ENCODE measurements at places on chromosomes 4 and X. TPM values are rescaled to one million over a fixed set of nuclear protein-coding genes. Genes with fewer than 3 reads are reported as not detected.

Gene UGT2B11
- total RNA-seq = not detected

- H3K4me1 ChIP-seq = no peaks in the 10 kb centered on the region
- H3K4me3 ChIP-seq = peak overlapping the region; percentile 63
Observed at GRCh38 chr4:2891294-2891693, 47.6 kb downstream of the ADD1 start.

Gene ADGRA3
- total RNA-seq = 20.1 TPM

Gene VCX3B
- 0.23 TPM for total RNA-seq

GRCh38 chr4:187294861-187295260 is 571.2 kb upstream of the FAT1 start:
- H3K36me3 ChIP-seq = peaks cover 21% of the 10 kb centered on the region
- peaks cover 2% of the 10 kb centered on the region for H3K27me3 ChIP-seq
- no peak for DNase-seq
- H3K4me3 ChIP-seq = no peak overlapping the region

DNA sequence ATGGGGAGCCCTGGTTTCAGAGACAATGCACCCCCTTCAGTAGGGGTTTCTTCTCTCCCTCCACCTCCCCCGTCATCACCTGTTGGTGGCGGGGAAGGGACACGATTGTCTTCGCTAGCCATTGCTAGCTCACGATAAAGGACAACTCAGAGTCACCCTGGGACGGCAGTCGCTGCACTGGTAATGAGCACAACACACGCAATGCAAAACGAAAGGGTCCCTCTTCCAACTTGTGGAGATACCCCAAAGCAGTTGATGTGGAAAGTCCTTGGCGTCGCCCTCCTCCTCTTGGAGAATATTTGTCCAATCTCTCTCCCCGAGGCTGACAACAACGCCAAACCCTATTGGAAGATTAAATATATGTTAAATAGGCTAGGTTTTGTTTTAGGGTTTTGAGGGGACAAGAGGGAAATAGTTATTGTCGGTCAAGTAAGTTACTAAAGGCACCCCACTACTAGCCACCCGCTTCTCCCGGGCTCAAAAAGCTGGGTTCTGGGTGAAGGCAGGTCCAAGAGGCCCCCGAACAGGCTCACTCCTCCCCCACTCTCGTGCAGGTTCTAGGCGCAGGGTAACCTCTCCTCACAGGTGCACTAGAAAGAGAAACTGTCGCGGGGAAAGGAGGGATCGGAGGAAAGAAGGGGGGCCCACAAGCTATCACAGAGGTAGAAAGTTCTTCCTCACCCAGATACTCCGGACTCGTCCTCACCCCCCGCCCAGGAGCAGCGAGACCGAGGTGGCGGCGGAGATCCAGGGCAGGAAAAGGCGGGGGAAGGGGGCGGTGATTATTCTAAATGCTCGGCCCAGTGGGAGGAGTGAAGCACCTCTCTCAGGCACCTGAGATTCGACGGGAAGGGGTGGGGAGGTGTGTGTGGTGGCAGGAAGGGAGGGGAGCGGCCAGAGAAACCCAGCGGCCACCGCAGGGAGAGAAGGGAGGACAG is at the start of gene LRBA:
Gene LRBA, minus strand, starts transcription at position 764 of the 938 bp plus-strand sequence. Its CDS starts 642 bp downstream, at position 122.
- peak within 1 kb of the TSS; percentile 100 for H3K4me3 ChIP-seq
- no peaks in the 10 kb centered on the region for H3K36me3 ChIP-seq
- H3K27me3 ChIP-seq = peaks cover 3% of the 10 kb centered on the region
- H3K4me1 ChIP-seq = peaks cover 19% of the 10 kb centered on the region
- DNase-seq = peak; percentile 69

- H3K4me3 ChIP-seq = no peak overlapping the region
- no peak overlapping the region for H3K27ac ChIP-seq
- H3K36me3 ChIP-seq = no peaks in the 10 kb centered on the region
- H3K27me3 ChIP-seq = no peaks in the 10 kb centered on the region
- no peaks in the 10 kb centered on the region for H3K4me1 ChIP-seq
Observed at GRCh38 chrX:124680287-124680686, 333.9 kb downstream of the SH2D1A start.

Gene CCDC158
- total RNA-seq = not detected

DNA sequence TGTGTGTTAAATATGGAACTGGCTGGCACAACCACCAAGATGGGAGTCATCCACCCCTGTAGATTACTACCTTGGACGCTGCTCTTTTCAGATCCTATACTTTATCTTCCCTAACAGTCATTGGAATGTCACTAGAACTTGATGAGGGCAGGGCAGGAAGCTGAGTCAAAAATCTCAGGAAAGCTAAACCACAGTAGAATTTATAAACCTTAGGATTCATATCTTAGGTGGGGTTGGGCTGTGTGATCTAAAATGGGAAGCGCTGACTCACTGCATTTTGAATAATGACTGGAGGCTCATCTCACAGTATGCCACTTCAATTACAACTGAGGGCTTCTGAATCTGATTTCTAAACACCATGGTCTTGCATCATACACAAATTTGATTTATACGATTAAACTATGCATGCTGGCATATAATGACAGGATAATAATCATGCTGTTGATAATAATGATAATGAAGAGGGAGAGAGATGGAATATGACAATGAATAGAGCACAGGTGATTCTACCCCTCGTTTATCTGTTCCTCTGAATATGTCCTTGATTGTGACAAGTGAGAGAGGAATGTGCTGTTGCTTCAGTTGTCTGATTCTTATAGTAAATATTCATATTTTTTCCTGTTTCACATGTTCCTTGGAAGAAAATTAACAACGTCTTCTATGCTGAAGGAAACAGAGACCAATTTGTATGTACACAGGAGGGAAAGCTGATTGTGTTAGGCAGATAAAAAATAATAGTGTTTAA is 270.3 kb upstream of the HS3ST1 start:
- H3K4me3 ChIP-seq = no peak overlapping the region
- H3K27me3 ChIP-seq = no peaks in the 10 kb centered on the region
- H3K27ac ChIP-seq = no peak overlapping the region
- H3K36me3 ChIP-seq = no peaks in the 10 kb centered on the region

Gene GPC4
- total RNA-seq = 15.6 TPM
